GM13977 (cell line): ENCODE measurements at places on chromosomes 7 and 10.

DNA sequence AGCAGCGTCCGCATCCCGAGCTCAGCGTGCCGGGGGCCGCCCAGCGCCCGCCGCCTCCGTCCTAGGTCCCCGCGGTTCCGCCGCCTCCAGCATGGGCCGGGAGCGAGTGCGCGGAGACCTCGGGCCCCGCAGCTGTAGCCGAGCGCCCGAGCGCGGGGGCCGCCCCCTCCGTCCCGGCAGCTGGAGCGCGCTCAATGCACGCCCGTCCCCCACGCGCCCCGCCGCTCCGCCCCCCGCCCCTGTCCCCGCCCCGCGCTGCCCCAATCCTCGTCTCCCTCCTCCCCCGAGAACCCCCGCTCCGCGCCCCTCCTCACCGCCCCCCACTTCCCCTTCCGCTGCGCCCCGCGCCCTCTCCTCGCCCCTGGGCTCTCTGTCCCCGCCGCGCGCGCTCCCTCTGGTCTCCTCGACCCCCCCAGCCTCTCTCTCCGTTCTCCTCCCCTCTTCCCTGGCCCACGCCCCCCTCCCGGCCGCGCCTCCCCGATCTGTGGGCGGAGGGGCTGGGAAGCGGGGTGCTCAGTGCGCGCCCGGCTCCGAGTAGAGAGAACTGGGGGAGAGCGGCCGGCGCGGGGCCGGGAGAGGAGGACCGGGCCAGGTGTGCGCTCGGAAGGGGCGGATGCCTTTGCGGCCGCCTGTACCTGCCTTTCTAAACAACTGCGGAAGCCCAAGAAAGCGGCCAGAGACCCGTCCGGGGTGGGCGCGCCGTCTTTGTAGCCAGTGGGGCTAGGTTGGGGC lies at the start of gene VIPR2:
Gene VIPR2 (minus strand): TSS at position 110 of the 732 bp plus-strand sequence. CDS start 96 bp downstream, at position 14.
- DNase-seq, result no peak

DNA sequence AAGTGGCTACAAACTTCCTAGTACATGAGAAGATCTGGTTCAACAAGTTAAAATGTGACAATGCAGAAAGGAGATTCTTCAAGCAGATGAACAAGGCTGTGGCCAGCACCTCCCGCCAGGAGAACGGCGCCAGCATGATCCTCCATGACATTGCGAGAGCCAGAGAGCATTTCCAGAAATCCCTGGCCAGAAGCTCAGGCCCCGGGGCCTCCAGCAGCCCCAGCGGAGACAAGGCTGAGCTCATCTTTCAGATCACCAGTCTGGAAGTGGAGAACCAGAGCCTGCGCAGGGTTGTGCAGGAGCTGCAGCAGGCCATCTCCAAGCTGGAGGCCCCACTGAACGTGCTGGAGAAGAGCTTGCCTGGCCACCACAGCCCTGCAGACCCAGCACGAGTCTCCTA lies 40.1 kb upstream of the ZNF273 start:
- no peak for DNase-seq

- DNase-seq, result no peak
Observed at GRCh38 chr7:46786221-46786954, 795.5 kb downstream of the TNS3 start.

DNA sequence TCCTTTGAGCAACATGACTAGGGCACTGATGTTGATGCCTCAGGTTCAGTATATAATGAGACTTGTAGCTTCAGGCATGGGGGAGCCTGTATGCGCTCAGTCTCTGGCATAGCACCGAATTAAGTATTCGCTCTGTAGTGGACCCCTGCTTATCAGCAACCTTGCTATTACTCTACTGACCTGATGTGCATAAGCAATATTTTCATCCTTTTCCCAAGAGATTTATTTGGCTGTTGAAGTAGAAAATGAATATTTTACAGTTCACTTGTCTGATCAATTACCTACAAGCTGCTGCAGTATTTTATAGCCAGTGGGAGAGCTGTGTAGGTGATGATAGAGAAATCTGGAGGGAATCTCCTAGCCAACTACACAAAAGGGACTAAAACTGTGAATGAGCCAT lies 781.6 kb upstream of the PHF14 start:
- no peak for DNase-seq

DNA sequence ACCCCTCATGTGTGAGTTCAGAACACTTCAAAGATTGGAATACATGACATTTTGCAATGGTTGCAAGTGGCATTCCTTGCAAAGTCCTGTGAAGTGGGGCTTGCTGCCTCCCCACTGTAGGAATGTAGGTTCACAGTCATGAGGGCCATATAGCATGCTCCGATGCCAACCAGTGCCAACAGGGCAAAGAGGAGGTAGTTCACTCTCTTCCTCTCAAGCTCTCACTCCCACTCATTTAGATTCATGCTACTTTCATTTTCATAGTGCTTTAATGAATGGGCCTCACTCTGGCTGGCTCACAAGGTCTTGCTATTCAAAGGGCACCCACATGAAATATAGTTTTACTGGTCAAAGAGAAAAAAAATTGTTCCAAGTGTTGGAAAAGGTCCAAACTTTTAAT lies 169.9 kb upstream of the AOAH start:
- DNase-seq, result no peak

DNA sequence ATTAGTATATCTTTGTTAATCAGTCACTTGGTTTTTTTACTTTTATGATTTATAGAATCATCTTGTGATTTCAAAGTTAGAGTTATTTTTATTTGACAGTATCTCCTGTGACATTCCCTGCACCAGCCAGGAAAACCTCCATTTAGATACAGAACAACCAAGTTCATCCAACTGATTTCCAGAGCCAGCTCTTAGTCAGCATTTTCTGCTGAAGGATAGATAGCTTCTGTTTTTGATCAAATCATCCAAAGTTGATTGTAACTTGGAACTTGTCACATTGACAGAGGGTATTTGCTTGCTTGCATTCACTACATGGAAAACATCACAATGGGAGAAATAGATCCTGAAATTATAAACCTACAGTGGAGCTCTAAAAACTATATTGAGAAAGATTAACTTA lies 122.6 kb downstream of the PON1 start:
- no peak for DNase-seq

- no peak for DNase-seq
Observed at GRCh38 chr10:20535897-20536881, 360.9 kb downstream of the NEBL start.

DNA sequence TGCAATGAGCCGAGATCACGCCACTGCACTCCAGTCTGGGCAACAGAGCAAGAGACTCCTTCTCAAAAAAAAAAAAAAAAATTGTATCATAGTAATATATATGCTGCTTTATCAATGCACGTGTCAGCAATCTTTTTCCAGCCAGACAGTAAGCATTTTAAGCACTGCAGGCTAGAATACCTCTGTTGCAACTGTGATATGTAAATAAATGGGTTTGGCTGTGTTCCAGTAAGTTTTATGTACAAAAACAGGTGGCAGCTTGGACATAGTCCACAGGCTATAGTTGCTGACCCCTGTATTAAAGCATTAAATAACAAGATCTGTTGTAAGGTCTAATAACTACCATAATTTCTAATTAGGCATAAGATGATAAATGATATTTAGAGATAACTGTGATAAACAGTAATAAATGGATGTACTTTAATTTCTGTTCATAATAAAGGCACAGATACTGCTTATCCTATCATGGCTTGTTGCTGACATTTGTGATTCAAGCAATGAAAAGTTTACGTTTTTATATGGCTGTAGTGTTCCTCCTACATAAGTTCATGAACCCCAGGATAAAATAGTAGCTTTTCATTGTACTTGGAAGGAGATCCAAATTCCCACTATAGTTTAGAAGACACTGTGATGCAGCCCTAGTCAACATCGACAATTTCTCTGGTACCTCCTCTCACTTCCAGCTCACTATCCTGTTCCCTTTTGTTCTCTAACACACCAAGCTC lies 161.4 kb downstream of the ELMO1 start:
- DNase-seq, result no peak

DNA sequence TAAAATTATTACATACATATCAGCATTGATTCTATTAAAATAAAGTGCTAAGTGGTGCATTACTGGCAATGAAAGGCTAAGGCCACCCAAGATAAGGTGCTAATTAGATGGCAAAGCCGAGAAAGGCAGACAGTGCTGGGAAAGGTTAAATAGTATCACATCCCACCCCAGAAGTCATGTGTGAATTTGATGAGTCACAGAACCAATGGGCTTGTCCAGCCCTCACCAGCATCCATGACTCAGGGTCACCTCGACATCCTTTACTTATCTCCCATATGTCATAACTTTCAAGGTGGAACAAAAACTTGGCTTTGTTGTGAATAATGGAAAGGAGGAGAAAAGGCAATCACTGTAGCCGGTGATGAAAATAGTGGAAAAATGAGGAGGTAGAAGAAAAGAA lies 459.1 kb downstream of the PLXNA4 start:
- no peak for DNase-seq

DNA sequence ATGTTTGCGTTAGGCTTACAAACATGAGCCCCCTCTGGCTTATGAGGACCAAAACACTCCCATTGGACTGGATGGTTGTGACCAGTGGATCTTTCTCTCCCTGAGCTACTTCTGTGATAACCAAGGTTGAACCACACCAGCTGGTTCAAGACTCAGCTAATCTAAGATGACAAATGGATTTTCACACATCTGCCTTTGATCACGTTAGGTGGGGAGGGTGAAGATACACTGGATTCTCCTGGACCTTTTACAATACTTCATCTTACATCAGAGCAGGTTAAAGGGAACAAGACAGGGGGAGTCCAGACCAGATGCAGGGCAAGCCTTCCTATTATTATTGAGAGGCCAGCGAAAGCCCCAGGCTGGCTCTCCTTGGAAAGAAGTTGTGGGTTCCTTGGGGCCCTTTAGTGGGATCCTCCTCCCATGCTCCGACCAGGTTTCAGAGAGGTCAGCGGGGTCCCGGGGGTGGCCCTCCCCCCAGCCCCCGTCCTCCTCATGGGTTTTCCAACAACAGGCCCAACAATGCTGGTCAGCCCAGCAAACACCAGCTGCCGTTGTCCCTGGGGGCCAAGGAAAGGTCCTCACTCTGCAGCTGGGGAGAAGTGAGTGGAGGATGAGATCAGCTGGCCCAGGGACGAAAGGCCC lies 2.8 kb downstream of the GFRA1 start:
- DNase-seq, result peak; percentile 16

DNA sequence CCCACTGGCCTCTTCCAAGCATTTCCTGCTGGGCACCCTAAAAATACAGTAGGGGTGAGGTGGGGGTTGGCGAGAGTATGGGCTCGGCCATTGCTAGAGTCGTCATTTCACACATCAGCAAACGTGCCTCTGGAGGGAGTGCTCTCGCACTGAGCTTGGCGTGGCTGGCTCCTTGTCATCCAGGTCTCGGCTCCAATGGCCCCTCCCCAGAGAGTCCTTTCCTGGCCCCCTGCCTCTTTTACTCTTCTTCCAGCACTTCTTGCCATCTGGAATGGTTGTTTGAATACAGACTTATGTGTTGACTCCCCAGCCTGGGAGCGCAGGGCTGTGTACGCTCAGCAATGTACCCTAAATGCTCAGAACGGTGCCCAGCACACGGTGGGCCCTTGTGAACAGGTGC lies 18.8 kb downstream of the UNC5B start:
- DNase-seq, result no peak

GRCh38 chr10:48926255-48926654 lies 13.4 kb downstream of the LRRC18 start:
- no peak for DNase-seq

- no peak for DNase-seq
Observed at GRCh38 chr7:74252893-74253292, 1.3 kb downstream of the RFC2 start.

DNA sequence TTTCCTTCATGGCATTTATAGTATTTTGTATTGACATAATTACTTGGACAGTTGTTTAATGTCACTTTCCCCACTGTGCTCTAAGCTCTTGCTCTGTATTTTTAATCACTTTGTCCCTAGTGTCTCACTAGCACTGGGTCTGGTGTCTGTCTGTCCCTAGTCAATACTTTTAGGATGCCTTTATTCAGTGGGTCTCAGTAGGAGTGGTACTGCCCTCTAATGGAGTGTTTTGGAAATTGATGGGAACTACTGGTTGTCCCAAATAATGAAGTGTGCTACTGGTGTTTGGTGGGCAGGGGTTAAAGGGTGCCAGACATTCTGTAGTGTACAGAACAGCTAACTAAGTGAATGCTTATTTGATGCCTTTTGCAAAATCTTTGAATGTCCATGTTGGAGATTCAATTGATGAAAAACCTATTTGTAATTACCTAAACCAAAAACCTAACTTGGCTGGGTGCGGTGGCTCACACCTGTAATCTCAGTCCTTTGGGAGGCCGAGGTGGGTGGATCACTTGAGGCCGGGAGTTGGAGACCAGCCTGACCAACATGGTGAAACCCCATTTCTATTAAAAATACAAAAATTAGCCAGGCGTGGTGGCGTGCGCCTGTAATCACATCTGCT lies 33.3 kb downstream of the CDK14 start:
- DNase-seq, result peak; percentile 44

GRCh38 chr7:134900166-134900982 lies 85.9 kb upstream of the AGBL3 start:
- DNase-seq, result peak; percentile 24
